Hypothalamus (tissue), 51 donors: ENCODE measurements at places on chromosomes 4 and X.
A peak's percentile ranks its signal among the peaks of the same experiment; 100 is the strongest.

DNA sequence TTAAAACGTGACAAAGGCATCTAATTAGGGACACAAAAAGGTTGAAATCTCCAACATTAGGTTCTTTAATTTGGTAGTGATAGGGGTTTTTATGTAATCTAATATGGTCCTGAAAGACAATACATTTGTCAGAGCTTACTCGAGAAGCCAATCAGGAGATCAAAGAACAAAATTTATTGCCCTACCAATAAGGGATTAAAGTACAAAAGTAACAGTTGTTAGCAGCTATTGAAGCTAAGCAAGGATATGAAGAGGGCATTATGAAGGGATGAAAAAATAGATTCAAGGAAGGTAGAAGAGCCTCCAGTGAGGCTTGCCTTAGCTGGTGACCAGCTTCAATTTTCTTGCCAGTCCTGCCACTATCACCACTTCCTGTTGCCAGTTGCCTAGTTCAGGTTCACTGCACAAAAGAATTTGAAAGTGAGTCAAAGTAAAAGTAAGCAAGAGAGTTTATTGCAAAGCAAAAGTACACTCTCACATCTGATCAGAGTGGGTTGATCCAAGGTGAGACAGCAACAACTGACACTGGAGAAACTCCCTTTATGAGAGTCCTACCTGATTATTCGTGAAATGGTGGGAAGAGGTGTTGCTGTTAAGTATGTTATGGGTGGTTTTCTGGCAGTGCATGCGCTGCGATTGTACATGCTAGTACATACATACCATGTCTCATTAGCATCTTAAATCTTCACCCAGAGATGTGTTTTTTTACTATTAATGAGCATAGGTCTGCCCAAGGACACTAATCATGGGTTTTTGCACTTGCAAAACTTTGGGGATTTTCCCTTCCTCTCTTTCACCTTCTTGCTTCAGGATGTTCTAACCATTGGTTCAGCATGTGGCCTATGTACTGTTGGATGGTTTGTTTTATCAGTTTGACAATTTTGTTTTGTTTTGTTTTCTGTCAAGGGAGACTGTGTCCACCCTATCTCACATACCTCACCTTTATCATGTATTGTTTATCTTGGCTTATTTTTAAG is 263.2 kb upstream of the ITM2A start:
- DNase-seq = no peak

DNA sequence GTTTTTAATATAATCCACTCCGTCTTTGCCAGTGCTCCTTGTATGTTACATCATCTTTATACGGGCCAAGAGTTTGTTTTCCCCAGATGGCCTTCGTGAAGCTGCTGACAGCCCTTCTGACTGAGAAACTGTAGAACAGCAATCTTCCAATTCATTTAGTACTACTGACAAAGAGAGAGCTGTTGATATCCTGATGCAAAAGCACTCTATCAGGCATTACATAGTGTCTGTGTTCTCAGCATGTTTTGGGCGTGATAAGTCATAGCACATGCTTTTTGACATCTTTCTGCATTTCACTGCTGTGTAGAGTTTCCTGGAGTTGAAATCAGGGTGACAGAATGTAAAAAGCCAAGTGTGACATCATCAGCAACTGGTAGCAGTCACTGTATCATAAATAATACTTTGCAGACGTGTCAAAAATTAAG is 746.3 kb upstream of the FAM241A start:
- DNase-seq = no peak

- no peak for DNase-seq
Measured at GRCh38 chr4:89598602-89599001, 238.4 kb downstream of the SNCA start.

- no peak for DNase-seq
Measured at GRCh38 chr4:10118048-10119004, 1.7 kb upstream of the WDR1 start.

DNA sequence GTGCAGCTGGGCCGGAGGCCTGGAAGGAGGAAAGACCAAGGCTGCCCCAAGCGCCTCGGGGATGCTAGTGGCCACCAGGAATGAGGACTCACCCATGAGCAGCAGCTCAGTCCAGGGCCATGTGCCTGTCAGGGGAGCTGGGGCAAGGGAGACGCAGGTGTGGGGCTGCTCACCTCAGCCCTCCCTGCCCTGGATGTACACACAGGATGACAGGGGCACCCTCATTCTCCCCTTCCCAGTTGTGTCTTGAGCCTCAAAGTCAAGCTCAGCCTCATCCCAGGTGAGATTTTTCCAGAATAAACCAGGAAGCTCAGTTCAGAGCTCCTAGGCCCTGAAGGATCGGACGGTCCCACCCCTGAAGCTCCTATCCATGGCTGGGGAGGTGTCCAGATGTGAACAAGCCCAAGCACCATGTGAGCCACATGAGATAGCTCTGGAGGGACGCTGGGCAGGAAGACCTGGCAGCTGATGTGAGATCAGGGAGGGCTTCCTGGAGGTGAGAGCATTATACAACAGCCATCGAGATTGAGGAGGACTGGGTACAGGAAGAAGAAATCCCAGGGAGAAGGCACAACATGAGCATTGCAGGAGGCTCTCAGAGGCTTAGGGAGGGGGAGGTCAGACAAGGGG is 23.0 kb downstream of the HTRA3 start:
- no peak for DNase-seq

GRCh38 chr4:165378745-165379677 is at the start of gene CPE:
Gene CPE, plus strand, starts transcription at chr4:165379008. Its CDS starts 214 bp downstream, at chr4:165379222.
- peak; percentile 77 for DNase-seq

DNA sequence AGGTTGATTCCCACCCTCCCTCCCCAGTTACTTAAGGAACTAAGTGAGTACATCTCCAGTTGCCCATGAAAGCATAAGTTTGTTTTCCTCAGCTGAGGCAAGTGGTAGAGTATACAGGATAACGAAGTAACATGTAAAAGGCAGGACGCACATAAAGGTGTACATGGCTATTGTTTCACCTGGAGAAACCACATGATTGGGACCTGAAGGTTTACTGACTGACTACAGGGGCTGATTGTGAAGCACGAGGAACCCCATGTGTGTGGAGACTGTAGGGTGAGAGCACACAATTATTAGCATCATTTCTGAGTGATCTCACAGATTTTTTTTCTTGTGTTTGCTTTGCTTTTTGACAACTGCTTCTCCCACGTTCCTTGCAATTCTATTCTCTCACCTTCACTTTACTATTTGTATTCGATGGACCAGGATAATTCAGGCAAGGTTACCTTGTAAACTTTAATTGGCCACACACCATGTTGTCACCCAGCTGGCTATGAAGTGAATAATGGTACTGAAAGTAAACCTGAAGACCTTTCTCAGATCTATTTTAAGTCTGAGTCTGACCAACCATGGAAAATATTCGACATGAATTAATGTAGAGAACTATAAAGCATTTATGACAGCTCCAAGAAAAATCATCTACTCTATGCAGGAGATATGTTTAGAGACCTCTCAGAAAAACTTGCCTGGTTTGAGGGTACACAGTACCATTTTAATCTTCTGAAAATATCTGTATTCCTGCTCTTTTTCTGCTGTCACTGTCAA is 102.5 kb upstream of the MYOZ2 start:
- DNase-seq = no peak

DNA sequence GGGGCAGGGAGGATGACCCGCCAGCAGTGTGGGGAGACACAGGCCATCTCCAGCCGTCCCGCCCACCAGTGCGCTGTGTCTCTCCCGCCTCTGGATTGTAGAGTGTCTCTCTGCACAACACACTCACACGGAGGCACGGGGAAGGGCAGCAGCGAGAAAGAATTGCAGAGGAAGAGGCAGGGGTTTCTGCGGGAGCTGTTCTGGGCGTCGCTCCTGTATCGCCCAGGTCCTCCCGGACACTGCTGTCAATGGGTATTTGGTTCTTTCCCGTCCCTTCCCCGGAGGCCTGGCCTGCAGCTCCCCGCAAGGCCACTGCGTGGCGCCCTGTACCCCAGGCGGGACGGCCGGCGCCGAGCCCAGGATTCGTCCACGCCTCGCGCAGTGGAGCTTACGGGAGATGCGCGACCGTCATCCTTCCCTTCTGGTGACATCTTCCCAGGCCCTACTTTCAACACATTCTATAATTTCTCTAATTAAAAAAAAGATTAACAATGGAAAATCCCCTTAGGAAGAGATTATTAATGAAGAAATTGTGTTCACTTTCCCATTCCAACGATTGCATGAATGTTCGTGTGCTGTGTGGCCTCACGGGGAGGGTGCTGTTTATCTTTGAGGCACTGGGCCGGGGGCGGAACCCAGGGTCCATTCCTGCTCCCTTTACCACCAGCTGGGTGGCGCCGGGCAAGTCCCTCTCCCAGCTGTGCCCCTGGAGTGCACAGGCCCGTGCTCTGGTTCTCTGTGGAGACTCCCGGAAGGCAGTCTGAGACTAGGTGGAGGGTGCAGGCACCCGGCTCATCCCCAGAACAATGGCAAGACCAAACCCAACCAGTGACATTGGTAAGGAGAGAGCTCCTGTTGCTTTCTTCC is 95.7 kb downstream of the CPZ start:
- no peak for DNase-seq

DNA sequence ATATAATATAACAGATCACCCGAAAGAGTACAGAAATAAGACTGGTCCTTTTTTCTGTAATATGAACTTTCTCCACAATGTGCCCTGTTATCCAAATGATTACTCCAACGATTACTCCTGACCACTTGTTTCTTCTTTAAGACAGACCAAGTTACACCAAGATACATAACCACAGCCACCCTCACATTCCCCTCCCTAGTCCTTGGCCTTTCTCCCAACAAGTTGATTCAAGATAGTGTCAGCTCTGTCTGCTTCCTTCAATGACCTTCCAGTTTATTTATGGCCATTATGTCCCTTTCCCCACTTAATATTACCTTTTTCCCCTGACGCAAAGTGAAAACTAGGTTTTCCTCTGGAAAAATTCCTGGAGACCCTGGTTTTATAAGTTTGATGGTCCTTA is 397.2 kb downstream of the FAM47B start:
- DNase-seq = no peak

DNA sequence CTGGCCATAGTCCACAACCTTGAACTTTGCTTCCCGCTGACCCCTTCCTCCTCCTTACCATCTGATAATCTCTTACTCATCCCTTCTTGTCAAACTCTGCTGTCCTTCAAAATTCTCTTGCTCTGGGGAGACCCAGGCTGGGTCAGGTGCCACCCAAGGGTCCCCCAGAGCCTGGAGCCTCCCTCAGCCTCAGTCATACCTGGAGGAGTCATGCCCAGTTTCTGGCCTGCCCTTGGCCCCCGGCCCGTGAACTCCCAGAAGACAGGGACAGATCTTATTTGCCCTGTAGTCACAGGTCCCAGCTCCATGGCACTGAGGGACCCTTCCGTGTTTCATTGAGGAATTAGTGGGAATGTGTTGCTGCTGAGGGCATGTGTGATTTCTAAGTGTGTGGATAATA is 4.7 kb upstream of the GPR78 start:
- no peak for DNase-seq

GRCh38 chrX:91435395-91435794 is 756 bp downstream of the PABPC5 start:
- no peak for DNase-seq

DNA sequence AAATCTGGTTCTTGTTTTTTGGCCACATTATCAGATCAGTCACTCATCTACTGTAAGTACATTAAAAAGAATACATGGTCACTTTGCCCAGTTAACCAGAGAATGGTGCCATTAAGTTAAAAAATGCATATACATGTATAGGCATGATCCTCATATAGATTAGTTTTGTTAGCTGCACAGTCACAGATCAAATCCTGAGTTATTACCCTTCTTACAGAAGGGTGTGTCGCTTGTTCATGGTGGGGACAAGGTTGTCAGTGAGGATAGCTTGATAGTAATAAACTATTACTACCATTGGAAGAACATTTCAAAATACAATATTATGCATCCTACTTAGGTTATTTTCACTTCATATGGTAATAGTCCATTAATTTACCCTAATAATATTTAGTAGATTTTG is 48.5 kb downstream of the GALNT7 start:
- DNase-seq = no peak

DNA sequence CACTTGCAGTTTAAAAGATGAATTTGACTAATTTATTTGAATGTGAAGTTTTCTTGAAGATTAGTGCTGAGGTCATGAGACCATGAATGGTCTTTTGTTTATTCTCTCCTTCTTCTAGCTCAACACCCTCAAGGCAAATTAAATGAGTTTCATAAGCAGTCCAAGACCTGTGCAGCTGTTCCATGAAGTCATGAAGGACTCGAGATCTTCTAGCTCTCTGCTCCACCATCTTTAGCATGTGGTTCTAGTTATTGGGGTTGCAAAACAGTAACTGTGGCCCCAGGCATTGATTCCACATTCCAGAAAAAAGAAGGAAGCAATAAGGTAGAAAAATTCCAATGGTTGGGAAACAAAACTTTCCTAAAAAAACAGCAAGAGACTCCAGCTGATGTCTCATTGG is 84.2 kb upstream of the HS3ST1 start:
- no peak for DNase-seq

DNA sequence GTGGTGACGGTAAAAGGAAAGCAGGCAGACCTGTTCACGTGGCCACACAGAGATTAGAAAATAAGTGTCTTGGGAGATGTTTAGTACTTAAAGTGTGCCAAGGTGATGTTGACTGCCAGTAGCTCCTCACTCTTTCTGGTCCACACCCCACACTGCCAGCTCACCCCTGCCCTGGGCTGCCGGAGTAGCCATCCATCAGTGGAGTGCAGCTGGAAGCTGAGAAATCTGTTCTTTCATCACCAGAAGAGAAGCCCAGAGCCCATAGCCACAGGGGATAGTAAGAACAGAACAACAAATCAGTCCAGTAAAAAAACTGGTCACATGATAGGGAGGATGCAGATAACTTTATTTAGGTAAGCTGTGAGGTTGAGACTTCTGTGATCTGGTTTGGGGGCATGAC is 64.1 kb downstream of the WWC2 start:
- DNase-seq = no peak

DNA sequence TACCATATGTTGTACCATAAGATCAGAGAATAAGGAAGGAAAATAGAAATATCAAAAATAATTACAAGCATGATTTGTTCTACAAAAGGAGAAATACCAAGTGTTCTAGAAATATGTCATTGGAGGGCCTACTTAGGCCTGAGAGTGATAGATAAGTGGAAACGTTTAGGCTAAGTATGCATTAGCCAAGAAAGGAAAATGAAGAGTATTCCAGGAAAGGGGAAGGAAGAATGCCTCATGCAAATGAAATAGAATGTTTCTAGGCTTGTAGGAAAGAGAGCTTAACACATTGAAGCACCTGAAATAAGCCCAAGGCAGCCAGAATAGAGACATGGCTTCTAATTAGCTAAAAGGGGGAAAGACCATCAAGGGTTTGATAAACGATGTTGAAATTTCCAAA is 595.7 kb upstream of the ATOH1 start:
- DNase-seq = no peak

DNA sequence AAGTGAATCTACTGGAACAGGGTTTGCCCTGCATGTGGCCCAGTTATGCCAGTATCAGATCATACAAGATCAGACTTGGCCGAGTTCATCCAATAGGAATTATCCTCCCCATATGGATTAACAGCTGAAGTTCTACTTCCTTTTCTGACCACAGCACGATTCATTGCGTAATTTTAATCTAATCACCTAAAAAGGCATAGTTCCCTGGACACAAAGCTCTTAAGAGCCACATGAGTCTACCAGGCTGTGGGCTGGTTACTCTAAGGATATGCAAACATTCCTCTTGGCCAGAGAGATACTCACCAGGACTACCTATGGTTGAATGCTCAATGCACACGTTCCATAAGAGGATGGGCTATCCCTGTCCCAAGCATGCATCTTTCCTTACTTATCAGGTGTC is 46.9 kb downstream of the CHST7 start:
- no peak for DNase-seq
